ENCODE measurements at places on chromosomes 3 and 15.

GRCh38 chr15:73474785-73475184, 31.8 kb downstream of the REC114 start:
- DNase-seq, result no peak

DNA sequence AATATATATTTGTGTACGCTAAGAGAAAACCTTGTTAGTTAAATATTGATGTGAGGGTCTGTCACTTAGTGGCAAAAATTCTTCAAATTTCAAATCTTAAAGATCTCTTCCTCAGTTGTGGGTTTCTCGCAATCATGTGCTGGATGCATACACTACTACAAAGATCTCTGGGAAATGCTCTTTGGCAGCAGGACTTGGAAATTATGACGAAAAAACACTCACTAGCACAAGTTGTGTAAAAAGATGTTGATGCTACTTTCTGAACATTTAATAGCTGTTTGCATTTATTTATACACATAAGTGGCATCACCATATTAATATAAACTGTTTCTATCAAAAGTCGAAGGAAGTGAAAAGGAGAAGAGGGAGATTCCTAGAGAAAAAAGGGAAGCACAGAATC, 10.8 kb upstream of the NANOGP8 start:
- DNase-seq, result no peak

DNA sequence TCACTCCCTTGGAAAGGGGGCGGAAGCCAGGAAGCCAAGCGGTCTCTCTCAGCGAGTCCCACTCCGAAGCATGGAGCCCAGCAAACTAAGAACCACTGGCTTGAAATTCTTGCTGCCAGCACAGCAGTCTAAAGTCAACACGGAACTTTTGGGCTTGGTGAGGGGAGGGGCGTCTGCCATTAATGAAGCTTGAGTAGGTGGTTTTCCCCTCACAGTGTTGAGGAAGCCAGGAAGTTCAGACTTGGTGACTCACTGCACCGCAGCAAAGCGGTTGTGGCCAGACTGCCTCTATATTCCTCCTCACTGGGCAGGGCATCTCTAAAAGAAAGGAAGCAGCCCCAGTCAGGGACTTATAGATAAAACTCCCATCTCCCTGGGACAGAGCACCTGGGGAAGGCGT, 665.4 kb upstream of the CBLB start:
- no peak for DNase-seq

DNA sequence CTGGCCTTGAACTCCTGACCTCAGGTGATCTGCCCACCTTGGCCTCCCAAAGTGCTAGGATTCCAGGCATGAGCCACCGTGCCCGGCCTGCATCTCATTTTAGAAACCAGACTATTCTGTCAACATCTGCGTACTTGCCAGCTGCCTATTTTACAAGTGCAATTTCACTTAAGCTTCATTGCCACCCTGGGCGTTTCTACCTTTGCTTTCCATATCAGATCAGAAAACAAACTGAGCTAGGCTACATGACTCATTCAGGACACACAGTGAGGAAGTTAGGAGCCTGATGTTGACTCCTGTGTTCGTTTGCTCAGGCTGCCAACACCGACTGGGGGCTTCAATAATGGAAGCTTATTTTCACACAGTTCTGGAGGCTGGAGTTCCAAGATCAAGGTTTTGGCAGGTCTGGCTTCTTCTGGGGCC, 42.3 kb upstream of the KLHL25 start:
- DNase-seq, result no peak

DNA sequence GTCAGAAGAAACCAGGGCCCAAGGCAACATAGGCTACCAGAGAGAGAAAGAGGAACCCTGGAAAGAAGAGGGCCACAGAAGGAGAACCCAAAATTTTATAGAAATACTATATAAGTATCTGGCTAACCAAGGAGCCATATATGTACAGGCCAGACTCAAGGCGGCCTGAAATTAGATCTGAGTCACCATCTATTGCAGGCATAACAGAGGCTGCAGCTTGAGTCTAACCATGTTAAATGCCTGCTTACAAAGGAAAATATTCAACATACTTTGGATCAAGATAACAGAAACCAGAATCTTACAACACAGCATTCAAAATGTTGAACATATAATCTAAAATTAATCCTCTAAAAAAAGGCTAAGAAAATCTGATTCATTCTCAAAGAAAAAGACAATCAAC, 23.1 kb downstream of the IGSF11 start:
- DNase-seq, result no peak

DNA sequence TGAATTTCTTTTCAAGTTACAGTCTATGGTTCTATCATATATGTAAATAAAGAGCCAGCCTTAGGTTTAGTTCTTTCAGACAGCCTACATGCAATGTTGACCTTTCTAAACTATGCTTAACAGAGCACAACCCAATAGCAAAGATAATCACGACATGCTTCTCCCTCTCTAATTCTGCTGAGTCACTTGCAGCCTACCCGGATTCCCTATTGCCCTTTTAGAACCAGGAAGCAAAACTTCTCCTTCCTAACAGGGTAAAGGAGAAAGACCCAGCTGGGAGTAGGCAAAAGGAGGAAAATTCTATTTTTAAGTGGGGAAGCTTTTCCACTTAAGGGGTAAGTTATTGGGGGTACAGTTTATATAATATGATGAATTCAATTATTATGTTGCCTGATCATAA, 79.3 kb downstream of the SLC7A14 start:
- DNase-seq, result no peak

- DNase-seq, result no peak
Measured at GRCh38 chr3:188341501-188341900, 187.5 kb downstream of the LPP start.

GRCh38 chr3:171231361-171231760, 204.8 kb upstream of the SLC2A2 start:
- no peak for DNase-seq

All from GM13976 (cell line).